ENCODE measurements at places on chromosomes 6 and 20.

GRCh38 chr6:74741646-74742045 lies 464.2 kb downstream of the COL12A1 start:
- no peak for DNase-seq

DNA sequence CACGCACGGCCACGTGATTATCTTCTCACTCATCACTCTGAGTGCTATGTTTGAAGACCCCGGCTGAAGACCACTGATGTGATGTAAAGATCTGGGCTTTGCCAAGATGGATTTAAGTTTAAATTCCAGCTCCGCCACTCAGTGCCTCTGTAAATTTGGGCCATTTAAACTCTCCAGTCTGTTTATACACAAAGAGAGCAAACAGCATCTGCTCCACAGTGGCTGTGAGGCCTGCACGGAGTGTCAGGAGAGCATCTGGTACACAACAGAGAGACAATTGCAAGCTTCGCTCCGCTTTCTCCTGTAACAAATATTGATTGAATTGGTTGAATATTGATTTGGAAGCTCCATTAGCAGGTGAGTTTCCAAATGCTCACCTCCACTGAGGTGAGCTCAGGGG lies 80.5 kb upstream of the FRMD1 start:
- DNase-seq: no peak

DNA sequence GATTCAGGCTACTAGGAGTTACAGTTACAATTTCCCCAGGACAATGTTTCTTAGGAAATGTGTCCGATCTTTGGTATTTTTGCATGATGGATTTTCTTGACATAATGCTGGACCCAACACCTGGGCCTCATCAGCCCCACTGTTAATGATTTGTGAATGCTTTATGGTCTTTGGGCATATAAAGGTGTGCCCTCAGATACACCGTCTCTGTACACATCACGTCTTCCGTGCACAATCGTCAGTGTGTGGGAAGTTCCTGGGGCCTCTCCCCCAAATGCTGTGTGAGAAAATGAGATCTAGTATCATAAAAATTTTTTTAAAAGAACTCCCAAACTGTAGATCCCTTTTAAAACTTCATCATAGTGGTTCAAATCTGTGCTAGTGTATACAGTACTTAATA lies 373.2 kb upstream of the ID4 start:
- DNase-seq: no peak

- DNase-seq: no peak
Observed at GRCh38 chr20:37356961-37357371, 11.0 kb downstream of the SRC start.

GRCh38 chr6:149934249-149935156 lies 7.3 kb upstream of the ULBP2 start:
- peak; percentile 83 for DNase-seq

- DNase-seq: no peak
Observed at GRCh38 chr6:147837540-147837939, 329.1 kb downstream of the SAMD5 start.

DNA sequence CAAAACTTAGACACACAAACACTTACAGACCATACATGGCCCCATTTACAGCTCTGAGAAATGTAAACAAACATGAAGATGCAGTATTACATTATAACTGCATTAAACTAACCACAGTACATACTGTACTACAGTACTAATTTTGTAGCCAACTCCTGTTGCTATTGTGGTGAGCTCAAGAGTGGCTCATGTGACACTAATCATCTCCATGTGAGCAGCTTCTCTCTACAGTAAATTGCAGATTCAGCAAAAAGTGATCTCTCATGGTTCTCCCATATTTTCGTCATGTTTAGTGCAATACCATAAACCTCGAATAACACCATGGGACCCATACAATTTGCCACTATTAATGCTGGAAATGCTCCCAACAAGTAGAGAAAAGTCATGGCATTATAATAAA lies 860.4 kb downstream of the EPHA7 start:
- DNase-seq: no peak

GRCh38 chr6:130622142-130622541 lies 205.1 kb upstream of the SMLR1 start:
- no peak for DNase-seq

DNA sequence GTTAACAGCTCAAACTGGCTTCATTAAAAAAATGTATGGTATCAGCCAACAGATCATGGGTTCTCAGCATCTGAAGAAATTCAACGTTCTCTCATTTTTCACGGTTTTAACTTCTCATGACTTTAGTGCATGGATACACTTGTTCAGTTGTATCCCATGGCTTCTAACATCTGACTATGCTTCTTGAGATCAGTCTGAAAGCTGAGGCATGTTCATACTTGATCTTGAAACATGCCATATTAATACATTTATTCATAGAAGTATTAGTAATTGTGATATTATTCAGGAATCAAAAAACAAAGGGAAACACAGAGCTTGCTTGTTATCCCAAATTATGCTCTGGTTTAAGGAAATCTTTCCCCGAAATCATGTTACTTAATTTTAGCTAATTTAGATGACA lies 649.4 kb downstream of the PRKN start:
- no peak for DNase-seq

DNA sequence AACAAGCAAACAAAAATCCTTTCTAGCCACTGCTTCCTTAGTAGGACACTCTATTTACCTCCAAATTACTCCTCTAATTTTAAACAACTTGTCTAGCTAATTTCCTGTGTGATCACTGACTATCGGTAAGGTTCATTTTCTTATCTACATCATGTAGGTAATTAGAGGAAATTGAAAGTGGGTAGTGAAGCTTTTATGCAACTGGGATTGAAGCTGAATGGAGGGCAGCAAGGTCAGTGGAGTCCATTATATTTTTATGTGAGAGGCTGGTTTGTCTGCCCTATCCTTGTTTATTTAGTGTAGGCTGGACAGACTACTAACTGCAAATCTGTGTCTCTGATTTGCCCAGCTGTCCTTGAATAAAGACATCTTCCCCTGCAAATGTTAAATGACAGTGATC lies 88.5 kb upstream of the SIM1 start:
- no peak for DNase-seq

DNA sequence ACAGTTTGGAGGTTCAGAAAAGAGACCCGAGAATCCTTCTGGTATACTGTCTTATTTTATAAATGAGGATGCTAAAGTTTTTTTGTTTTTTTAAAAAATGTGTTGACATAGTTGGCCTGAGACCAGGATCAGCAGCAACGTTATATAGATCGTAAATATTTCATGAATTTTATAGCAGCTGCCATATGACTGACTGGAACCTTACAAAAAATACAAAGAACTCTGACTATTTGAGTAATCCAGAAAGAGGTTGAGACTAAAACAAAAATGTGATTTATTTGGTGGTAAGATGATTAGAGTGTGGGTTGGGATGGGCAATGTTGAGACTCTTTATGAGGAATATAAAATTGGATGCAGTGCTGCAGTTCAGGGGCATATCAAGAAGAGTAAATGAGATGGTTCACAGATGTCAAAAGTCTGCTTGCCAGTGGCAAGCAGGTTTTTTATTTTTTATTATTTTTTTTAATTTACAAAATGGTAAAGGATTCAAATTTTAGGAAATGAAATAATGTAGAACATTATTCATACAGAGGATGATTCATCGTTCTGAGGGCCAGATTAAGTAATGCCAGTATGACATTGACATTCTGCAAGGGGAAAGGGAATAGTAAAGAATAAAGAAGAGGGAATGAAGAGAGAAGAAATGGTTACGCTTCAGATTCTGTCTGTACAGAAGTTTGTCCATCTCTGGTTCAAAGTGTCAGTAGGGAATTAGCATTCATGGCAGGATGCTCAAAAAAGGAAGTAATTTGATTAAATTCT lies 58.5 kb downstream of the SCAF8 start:
- no peak for DNase-seq

- DNase-seq: no peak
Observed at GRCh38 chr6:148885925-148886845, 139.4 kb downstream of the UST start.

- peak; percentile 13 for DNase-seq
Observed at GRCh38 chr6:66210964-66211363, 503.9 kb upstream of the EYS start.

DNA sequence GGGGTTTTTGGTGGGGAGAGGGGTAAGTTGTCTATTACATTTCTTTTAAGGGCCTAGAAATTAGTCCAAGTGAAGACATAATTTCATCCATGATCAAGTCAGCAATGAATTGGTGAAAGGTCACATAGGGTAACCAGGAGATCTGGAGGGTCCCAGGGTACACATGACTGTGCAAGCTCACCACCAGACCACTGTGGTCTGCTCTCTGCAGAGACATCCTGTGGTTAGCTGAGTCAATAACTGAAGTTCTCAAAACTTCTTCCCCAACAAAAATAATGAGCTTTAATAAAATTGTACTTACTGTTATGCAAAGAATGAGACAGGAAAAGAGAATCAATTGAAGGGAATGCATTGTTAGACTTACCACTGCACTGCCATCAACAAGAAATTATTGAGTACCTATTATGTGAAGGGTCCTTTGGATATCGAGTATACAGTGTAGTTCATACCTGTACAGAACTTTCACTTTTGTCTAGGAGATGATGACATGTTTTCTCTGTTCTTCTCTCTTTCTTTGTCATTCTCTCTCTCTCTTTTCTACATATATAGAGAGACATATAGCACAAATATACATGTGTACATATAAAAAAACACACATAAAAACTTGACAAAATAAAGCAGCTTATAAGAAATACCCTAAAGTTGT lies 209.8 kb downstream of the GJA1 start:
- DNase-seq: no peak

All from CD4-positive, alpha-beta T cell treated with Interleukin-2 at 100 ng/mL for 4 hours (primary cell).